Midbrain (tissue), 1 donor: ENCODE measurements at places on chromosomes 1 and 21.
A peak's percentile ranks its signal among the peaks of the same experiment; 100 is the strongest.

DNA sequence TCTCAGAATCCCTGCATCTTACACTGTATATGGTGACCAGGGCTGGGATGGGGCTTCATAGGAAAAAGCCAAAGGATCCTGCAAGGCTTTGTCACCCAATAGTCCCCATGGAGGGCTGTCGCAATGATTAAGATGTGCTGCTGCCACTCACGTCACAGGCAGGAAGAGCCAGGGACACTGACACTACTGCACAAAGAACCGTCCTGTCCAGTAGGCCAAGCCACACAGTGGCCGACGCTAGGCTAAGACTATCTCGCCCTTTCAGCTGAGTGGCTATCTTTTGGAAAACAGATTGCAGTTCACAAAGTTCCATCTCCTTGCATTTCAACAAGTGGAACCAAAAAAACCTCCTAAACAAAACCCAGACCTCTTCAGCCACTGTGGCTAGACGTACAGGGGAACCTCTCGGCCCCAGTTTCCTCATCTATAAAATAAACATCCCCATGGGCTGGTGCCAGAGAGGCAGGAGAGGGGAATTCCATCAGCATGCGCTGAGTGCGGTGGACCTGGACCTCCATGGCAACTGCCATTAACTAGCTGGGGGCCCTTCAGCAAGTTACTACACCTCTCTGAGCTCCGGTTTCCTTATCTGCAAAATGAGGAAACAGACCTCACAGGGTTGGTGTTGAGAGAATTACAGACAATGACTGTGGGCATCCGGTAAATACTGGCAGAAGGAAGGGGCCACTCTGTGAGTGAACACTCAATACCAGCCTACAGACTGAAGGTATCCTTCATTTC lies 8.7 kb downstream of the CAPZB start:
- no peak for DNase-seq

- DNase-seq: no peak
Observed at GRCh38 chr1:95956215-95956614, 722.2 kb downstream of the RWDD3 start.

- no peak for DNase-seq
Observed at GRCh38 chr1:227321035-227321434, 2.7 kb upstream of the CDC42BPA start.

- no peak for DNase-seq
Observed at GRCh38 chr1:2330519-2331199, 60.7 kb downstream of the MORN1 start.

GRCh38 chr1:162994921-162995320 lies 74.2 kb upstream of the RGS4 start:
- no peak for DNase-seq

DNA sequence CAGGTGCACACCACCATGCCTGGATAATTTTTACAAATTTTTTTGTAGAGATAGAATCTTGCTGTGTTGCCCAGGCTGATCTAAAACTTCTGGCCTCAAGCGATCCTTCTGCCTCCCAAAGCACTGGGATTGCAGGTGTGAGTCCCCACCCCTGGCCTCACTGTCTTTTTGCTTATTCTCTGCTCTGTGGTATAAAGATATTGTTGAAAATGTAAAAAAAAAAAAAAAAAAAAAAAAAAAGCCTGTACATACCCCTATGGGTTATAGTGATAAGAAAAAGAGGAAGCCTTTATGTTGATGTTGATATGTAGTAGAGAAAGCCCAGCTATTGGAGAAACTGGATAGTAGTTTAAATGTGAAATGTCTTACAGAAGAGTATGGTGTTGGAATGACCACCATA lies 125.8 kb downstream of the XPR1 start:
- DNase-seq: no peak

DNA sequence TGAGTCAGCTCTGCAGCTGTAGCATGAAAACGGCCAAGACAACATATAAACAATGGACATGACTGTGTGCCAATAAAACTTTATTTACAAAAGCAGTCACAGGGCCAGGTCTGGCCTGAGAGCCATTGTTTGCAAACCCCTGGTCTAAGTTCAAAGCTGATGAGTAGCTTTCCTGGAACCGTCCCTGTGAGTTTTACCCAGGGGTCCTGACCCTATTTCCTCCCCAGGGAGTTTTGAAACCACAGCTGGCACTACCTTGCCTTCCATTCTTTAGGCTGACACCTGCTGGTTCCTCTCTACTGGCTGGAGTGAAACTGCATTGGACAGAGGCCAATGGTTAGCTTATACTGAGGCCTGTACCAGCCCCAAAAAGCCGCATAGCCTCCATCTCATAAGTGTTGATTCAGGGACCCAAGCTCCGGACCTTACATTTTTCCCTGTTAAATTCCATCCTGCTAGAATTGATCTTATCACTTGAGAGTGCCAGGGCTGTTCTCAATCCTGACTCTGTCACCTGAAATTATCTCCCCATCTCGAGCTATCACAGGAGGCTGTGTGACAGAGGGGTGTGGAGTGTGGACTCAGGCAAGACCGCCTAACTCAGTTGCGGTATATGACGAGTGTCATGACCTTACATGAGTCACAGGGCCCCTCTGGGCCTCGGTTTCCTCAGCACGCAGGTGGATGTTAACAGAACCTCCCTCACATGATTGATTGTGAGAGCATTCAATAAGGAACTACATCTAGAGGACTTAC lies 343.6 kb downstream of the NPHP4 start:
- no peak for DNase-seq

- no peak for DNase-seq
Observed at GRCh38 chr1:91776068-91776794, 109.7 kb downstream of the TGFBR3 start.

DNA sequence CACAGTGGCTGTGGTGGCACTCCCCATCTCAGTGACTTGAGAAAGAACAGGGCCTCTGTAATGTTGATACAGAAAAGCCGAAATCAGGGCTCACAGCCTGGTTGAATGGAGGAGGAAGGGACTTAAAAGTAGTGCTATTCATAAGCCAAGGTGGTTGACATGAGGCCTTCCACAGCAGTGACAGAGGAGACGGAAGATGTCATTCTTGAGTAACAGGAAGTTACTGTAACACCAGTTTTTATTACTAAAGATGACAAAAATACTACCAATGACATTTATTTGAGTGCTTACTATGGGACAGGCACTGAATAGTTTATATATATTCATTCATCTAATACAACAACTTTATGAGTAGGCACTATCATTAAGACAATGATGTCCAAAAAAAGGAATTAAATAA lies 52.8 kb upstream of the GNG12 start:
- no peak for DNase-seq

GRCh38 chr1:227059076-227059475 lies 119.0 kb downstream of the COQ8A start:
- DNase-seq: no peak

DNA sequence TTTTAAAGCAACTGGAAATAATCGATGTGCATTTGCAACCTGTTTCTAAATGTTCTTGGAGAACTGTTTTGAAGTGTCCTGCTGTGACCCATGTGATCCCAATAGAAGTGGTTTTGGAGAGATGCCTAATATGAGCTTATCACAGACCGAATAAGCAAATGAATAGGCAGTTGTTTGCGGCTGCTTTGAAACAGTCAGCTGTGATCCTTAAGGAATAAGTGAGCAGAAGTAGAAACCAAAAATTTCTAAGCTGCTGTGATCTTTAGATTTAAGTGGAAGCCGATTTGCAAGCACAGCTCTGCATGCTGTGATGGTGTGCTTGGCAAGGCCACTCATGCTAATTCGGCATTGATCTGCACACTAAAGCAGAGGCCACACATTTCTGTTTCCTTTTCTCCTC lies 329.5 kb upstream of the DUSP10 start:
- DNase-seq: peak; percentile 44

DNA sequence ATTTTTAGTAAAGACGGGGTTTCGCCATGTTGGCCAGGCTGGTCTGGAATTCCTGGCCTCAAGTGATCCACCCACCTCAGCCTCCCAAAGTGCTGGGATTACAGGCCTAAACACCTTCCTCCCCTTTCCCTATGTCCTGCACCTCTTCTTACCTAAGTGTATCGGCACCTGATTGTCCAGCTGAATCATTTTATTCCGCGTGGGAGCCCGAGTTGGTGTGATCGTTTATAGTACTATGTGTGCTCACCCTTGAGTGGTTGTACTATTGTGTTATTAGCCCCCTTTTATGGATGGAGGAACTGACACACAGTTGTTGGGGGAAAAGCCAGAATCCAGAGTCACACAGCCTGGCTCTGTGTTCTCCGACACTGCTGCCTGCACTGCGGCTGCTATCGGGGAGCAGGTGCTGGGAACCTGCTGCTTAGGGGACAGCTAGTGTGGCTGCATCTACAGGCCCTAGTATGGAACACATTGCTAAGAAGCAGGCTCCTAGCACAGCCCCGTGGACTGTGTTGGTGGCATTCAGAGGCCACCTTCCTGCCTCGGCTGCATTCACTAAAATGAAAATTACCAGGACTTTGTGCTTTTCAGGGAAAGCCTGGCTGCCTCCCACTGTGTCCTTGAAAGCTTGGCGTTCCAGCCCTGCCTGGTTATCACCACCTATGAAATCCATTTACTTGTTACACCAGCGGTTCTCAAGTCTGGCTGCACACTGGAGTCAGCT lies 21.6 kb downstream of the ENO1 start:
- no peak for DNase-seq

- no peak for DNase-seq
Observed at GRCh38 chr1:185996211-185996610, 262.0 kb downstream of the HMCN1 start.

GRCh38 chr1:150650193-150650592 lies 20.8 kb upstream of the ENSA start:
- DNase-seq: no peak

DNA sequence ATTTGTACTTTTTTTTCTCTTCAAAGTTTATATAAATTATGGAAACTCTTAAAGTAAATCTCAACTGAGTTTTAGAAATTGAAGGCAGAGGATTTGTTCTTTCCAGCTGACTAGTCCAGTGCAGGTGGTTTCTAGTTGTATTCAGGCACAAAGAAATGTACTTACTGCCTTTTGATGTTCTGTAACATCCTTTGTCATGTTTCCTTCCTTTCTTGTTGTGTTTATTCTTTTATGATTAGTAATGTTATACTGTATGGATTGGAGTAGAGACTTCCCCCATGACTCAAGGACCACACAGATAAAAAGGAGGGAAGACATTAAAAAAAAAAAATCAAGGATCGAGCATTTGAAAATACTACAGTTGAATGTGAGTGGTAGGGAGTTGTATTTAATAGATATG lies 8.0 kb downstream of the HIPK1 start:
- no peak for DNase-seq

DNA sequence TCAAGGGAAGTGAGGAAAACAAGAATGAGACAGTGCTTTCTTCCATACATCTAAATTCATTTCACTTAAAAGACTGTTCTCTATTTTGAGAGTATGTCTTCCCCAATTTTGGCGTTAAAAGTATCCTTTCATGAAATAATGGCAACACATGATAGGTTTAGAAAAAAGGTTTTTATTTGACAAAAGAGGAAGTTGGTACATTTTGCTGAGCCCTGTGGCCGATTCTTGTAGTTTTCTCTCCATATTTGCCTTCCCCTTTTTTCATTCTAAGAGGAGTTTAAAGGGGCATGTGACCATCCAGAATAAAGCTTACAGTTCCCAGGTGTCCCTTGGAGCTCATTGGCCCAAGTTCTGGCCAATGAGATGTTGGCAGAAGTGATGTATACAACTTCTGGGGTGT lies 140.4 kb upstream of the KCNE2 start:
- no peak for DNase-seq

- peak; percentile 32 for DNase-seq
Observed at GRCh38 chr1:109615879-109616278, 3.5 kb downstream of the GNAT2 start.

DNA sequence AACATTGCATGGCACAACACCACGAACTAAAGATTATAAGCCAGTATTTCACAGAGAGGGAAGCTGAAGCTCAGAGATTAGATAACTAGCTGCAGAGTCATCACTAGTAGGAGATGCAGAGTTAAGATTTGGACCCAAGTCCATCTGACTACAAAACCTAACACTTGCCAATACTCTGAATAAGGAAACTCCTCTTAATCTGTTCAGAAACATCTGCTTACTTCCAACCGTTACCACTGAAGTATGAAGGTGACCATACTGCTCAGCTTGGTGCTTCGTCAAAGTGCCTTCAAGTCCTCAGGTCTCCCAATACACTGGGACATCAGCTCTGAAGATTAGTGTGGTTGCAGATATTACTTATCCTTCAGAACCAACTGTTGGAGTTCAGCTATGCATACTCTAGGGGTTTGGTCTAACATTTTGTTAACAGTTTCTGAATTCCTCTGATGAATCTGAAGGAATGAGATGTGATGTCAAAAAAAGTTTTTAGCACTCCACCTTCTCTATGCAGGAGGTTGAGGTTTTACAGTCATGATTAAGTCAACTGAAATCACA lies 179.6 kb downstream of the TPR start:
- no peak for DNase-seq

DNA sequence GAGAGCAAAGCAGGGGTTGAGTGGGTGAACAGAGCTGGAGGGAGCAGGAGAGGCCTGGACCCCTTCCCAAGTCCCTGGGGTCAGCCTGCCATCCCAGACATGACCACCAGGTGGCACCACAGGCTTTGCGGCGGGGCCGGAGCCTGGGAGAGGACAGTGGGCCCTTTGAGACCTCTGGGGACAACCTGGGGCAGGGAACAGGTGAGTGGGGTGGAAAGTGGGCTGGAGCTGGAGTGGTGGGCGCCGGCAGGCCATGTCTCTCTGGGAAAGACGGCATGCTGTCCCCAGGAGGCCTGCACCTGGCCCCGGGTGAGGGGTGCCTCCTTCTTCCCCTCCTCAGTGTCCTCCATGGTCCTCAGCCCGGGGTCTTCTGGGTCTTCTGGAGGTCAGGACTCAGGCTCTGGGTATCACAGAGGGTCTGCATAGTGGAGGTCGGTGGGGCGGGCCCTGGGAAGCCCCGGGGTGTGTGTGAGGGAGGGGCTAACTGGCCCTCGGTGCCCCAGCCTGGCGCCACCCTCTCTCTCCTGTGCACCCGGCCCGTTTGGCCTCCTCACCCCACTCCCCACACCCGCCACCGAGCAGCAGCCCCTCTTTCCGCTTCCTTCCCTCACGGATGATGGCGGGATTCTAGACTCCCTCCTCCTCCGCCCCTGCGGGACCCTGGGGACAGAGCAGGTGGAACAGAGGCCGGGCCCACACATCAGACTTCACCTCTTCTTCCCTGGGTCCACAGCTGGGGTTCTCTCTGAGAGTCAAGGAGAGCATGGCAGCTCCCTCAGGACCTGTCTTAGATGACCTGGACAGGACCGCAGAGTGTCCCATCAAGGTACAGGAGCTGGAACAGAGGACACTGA lies 28.5 kb upstream of the PKP1 start:
- DNase-seq: peak; percentile 51
